ENCODE measurements at places on chromosomes 7 and 10.

DNA sequence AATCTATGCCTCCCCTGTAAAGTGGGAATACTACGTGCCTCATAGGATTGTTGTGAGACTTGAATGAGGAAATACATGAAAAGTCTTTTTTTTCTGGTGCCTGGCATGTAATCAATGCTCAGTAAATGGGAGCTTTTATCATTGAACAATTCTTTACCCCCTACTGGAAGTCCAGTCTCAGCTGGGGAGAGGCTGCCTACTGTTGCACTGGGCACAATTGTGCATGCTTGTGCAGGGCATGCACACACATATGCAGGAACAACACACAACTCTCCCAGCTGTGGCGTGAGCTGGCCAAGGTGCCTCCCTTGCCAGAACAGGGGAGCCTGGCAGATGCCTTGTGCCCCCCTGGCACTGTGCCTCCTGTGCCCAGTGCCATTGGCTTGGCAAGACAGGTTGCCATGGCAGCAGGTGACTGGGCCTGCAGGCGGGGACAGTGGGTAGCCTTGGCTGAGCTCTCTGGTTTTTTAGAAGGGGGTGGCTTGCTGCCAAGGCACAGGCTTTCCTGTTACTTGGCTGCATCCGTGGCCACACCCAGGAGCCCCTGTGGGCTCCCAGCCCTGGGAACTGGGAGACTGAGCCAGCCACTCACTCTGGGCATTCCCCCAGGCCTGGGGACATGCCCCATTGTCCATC, 16.1 kb upstream of the PALD1 start:
- no peak for DNase-seq

DNA sequence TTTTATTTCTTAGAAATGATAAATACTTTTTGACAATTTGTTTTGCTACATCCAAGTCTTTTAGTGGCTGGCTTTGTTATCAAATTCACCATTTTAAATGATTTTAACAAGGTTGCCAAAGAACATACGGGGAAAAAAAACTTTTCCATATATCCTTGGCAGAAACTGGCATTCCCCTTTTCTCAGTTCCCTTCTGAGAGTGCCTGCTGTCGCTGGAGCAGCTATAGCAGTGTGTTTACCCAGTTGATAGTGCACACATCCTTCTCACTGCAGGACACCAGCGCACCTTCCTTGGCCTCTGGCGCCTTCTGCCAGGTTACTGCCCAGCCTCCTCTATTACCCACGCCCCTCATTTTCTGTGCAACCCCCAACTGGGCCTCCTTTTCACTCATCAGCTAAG, 94.1 kb downstream of the ALOX5 start:
- DNase-seq = no peak

DNA sequence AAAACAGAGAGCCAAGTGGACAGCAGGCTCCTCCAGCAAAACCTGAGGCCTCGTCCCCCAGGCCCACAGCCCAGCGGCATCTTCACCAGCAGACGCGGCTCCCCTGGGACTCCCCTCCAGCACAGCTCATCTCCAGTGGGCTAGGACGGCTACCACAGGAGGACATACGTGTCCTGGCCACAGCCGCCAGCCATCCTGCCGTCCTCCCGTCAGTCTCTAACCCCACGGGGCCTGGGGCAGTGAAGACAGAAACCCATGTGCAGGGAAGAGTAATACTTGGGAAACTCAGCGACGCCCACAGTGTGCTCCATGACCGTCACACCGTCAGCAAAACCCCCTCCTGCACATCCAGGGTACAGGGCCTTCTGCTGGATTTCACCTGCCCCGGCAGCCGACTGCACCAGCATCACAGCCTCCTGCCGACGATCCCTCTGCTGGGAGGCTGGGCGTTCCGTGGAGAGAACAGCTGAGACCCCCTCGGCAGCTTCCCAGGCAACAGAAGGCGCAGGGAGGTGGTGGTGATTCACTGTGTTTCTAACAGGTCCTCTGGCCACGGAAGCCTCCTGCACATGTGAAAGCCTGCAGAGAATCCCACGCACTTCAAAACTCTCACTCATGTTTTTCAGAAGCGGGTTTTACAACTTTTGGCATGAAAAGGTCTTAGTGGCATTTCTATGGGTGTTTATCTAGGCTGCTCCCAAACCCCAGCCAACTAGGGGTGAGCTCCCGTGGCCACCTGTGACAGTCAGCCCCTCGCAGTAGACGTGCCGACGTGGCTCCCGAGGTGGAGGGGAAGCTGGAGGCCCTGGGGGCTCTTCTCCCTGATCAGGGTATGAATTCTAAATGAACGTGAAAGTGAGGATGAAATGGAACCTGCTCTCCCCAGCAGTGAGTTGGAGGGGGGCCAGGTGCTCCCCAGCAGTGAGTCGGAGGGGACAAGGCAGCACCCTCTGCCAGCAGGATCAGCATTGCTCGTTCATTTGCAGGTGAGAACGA, 513.5 kb downstream of the PTPRN2 start:
- DNase-seq = no peak

GRCh38 chr7:78074713-78075112, 276.1 kb downstream of the PHTF2 start:
- DNase-seq = no peak

DNA sequence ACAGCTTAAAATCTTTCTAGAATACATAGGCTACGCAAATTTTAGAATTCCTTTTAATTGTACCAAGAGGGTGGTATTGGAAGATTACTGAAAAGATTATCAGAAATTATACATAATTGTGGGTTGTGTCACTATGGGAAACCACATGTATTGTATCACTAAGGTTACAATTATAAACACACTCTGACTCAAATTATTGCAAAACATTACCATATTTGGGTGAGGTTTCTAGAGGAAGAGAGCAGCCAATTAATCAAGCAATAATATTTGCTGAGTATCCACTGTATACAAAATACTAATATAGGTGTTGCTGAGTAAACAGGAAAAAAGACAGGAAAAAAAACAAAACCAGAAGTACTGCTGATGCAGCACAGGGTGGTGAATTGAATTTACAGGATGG, 3.1 kb upstream of the CAPZA2 start:
- DNase-seq = no peak

Measured in activated CD4-positive, alpha-beta T cell treated with anti-CD3 and anti-CD28 coated beads, Interleukin-2, amount 10 ng/mL, durations not matched to agents 7 days and 5 days (primary cell).